ENCODE measurements at places on chromosomes 3 and 15. TPM values are rescaled to one million over a fixed set of nuclear protein-coding genes. Genes with fewer than 3 reads are reported as not detected.
A peak's percentile ranks its signal among the peaks of the same experiment; 100 is the strongest.

Gene SOX14
- total RNA-seq = 0.57 TPM

Gene STARD5
- 2.4 TPM for total RNA-seq

Gene RAB27A
- total RNA-seq = 6.8 TPM

Gene ALPK3
- 17.7 TPM for total RNA-seq

Gene SH2D7
- not detected for total RNA-seq

Gene POLQ
- total RNA-seq = 15.4 TPM

Gene HACD2
- 28.4 TPM for total RNA-seq

Gene SST
- total RNA-seq = not detected

Gene CIAO2A
- 80.1 TPM for total RNA-seq

Gene PSTPIP1
- 1.1 TPM for total RNA-seq

Gene PIK3CB
- 33.0 TPM for total RNA-seq

Gene AADACL2
- total RNA-seq = not detected

Gene RPSA
- 2,077 TPM for total RNA-seq

Gene WDR48
- total RNA-seq = 52.7 TPM

Gene SLCO3A1
- total RNA-seq = 12.1 TPM

Gene PDHB
- total RNA-seq = 132 TPM

- no peak for DNase-seq
- H3K27me3 ChIP-seq = no peaks in the 10 kb centered on the region
- H3K36me3 ChIP-seq = peaks cover 6% of the 10 kb centered on the region
- no peak overlapping the region for H3K4me3 ChIP-seq
- H3K4me1 ChIP-seq = peaks cover 4% of the 10 kb centered on the region
Observed at GRCh38 chr15:60790641-60791040, 311.7 kb upstream of the ICE2 start.

- DNase-seq = no peak
- H3K36me3 ChIP-seq = no peaks in the 10 kb centered on the region
- no peaks in the 10 kb centered on the region for H3K4me1 ChIP-seq
- H3K27ac ChIP-seq = no peak overlapping the region
- H3K4me3 ChIP-seq = no peak overlapping the region
Observed at GRCh38 chr3:13569201-13569600, 20.3 kb downstream of the FBLN2 start.

DNA sequence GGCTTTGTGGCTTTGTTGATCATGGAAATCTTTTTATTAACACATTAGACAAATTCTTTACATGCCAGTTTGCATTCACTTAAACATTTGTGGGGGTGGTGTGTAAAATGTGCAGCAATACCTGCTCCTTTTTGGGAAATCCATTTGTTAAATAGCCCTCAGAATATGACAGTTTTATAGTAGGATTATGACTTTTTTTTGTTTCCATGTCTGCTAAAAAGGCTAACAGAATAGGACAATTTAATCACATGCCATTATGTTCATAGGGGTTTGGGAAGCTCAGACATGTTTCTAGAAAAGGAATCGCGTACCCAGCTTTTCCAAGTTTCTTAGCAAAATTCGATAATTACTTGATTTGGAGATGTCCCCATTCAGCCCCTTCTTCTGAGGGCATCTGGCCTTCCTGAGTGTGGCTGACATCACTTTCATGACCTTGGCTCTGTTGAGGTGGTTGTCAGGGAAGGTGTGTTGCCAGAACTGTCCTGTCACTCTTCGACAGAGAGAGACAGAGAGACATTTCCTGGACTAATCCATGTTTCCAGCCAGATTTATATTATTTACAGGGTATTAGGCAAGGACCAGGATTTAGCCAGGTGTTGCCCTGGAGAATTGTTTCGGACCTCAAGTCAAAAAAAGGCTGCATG is 126.4 kb downstream of the PTPRG start:
- H3K27me3 ChIP-seq = no peaks in the 10 kb centered on the region
- peaks cover 49% of the 10 kb centered on the region for H3K4me1 ChIP-seq
- no peak for DNase-seq
- peaks cover 9% of the 10 kb centered on the region for H3K36me3 ChIP-seq
- peak overlapping the region; percentile 61 for H3K27ac ChIP-seq

- no peak overlapping the region for H3K27ac ChIP-seq
- peaks cover 14% of the 10 kb centered on the region for H3K36me3 ChIP-seq
- no peak overlapping the region for H3K4me3 ChIP-seq
- peaks cover 4% of the 10 kb centered on the region for H3K4me1 ChIP-seq
- H3K27me3 ChIP-seq = no peaks in the 10 kb centered on the region
Observed at GRCh38 chr15:44438402-44438801, 11.0 kb downstream of the CTDSPL2 start.

DNA sequence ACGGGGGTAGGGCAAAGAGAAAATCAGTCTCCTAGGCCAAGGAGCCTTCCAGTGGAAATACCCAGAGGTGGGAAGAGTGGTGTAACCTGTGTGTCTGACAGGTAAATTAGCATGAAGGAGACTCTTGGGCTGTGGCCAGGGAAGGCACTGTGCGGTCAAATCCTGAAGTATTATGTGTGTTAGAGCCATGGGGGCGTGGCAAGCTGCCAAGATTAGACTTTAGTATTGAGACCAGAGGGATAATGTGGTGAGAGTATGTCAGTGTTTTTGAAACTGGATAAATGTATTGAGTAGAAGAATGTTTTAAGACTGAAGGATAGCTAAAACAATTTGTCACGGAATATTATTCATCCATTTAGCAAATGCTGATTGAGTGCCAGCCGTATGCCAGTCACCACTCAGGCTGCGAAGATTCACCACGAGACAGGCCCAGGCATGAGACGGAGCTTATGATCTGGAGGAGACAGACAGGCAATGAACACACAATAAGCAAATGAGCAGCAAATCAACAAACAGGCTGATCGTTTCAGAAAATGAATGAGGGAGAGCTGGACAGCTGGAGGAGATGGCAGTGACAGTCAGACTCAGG is 445.9 kb downstream of the MCTP2 start:
- no peak overlapping the region for H3K27ac ChIP-seq
- H3K4me1 ChIP-seq = no peaks in the 10 kb centered on the region
- DNase-seq = no peak
- H3K4me3 ChIP-seq = no peak overlapping the region

DNA sequence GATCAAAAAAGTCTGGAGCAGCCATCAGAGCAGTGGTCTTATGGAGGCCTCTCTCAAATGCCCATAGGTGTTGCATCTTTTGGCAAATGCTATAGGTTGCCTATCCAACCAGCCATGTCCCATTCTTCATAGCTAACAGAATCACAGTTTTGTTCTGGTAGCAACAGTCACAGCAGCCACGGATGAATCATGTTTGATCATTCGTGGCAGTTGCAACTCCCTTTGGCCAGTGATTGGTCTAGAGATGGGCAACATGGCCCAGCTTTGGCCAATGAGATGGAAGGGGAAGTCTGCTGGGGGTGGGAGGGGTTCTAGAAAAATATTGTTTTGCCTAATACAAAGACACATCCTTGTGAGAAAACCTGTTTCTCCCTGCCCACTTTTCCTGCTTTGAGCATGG is 50.3 kb upstream of the PPP2R3A start:
- H3K27ac ChIP-seq = no peak overlapping the region
- no peak for DNase-seq
- no peak overlapping the region for H3K4me3 ChIP-seq

DNA sequence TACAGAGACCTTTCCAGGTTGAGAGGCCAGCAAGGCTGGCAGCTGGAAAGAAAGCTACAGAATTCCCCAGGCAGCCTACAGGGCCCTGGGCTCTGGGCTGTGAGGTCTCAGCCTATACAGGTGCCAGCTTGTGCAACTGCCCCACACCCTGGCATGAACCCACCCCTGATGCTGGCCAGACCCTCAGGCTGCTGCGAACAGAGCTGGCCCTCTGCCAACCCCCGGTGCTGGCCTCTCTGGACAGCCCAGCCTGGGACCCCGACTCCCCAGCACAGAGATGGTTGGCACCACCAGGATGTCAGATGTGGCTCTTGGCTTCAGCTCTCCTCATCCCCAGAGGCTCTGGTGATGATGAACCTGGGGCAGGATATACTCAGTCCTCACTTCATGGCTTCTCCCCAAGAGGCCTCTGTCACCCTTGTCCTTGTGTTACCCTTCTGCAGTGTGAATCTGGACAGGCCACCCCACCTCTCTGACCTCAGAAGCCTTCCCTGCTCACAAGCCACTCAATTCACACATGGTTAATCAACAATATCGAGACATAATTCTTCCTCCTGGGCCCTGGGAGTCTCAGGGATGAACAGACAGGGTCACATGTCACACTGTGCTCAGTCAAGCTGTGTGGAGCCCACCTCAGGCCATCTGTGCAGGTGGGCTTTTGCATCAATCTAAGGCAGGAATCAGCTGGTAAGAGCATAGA is 11.0 kb upstream of the BFSP2 start:
- H3K27ac ChIP-seq = no peak overlapping the region
- no peak for DNase-seq
- no peak overlapping the region for H3K4me3 ChIP-seq
- H3K36me3 ChIP-seq = no peaks in the 10 kb centered on the region

DNA sequence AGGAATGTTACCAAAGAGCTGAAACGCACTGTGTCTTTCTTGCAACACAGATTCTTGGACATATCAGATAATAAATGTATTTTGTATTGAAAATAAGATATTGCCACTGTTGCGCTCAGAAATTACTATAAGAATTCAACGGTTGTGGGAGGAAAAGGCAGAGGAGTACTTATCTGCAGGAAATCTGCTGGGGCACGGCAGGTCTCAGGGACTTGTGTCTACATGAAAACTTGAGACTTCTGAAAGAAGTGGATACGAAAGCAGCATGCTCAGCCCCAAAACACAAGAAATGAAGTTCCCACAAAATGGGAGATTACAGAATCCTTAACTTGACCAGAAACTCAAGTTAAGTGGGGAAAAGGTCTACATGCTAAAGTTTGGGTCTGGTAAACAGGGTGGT is 86.5 kb downstream of the IGSF11 start:
- H3K4me1 ChIP-seq = no peaks in the 10 kb centered on the region
- no peak overlapping the region for H3K4me3 ChIP-seq
- H3K27me3 ChIP-seq = no peaks in the 10 kb centered on the region
- H3K36me3 ChIP-seq = no peaks in the 10 kb centered on the region
- no peak for DNase-seq

GRCh38 chr3:32352563-32352962 is 39.1 kb upstream of the CMTM7 start:
- H3K27ac ChIP-seq = no peak overlapping the region
- H3K4me1 ChIP-seq = peaks cover 8% of the 10 kb centered on the region
- DNase-seq = no peak
- H3K27me3 ChIP-seq = no peaks in the 10 kb centered on the region
- no peaks in the 10 kb centered on the region for H3K36me3 ChIP-seq

- H3K36me3 ChIP-seq = peaks cover 21% of the 10 kb centered on the region
- DNase-seq = no peak
- H3K4me1 ChIP-seq = peaks cover 5% of the 10 kb centered on the region
- no peaks in the 10 kb centered on the region for H3K27me3 ChIP-seq
- no peak overlapping the region for H3K4me3 ChIP-seq
- H3K27ac ChIP-seq = no peak overlapping the region
Observed at GRCh38 chr3:187269486-187269885, 22.1 kb downstream of the MASP1 start.

GRCh38 chr15:41849861-41850260 is 11.2 kb downstream of the PLA2G4B start:
- H3K36me3 ChIP-seq = peaks cover 3% of the 10 kb centered on the region
- H3K27me3 ChIP-seq = no peaks in the 10 kb centered on the region
- H3K27ac ChIP-seq = no peak overlapping the region
- no peaks in the 10 kb centered on the region for H3K4me1 ChIP-seq

DNA sequence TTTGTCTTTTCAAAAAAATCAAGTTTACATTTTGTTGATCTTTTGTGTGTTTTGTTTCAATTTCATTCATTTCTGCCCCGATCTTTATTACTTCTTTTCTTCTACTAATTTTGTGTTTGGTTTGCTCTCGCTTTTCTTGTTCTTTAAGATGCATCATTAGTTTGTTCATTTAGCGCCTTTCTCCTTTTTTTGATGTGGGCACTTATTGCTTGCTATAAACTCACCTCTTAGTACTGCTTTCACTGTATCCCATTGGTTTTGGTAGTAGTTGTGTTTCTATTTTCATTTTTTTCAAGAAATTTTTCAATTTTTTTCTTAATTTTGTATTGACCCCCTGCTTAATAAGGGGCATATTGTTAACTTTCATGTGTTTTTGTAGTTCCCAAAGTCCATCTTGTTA is 34.4 kb downstream of the PRKCI start:
- no peak overlapping the region for H3K4me3 ChIP-seq
- no peaks in the 10 kb centered on the region for H3K27me3 ChIP-seq
- no peak overlapping the region for H3K27ac ChIP-seq
- peaks cover 56% of the 10 kb centered on the region for H3K36me3 ChIP-seq

- no peak overlapping the region for H3K4me3 ChIP-seq
- no peak overlapping the region for H3K27ac ChIP-seq
- H3K36me3 ChIP-seq = peaks cover 66% of the 10 kb centered on the region
- no peak for DNase-seq
- H3K4me1 ChIP-seq = peaks cover 10% of the 10 kb centered on the region
Observed at GRCh38 chr3:45677033-45677446, 12.2 kb upstream of the SACM1L start.

- H3K36me3 ChIP-seq = no peaks in the 10 kb centered on the region
- H3K27ac ChIP-seq = no peak overlapping the region
- H3K4me1 ChIP-seq = peaks cover 5% of the 10 kb centered on the region
- no peak overlapping the region for H3K4me3 ChIP-seq
Observed at GRCh38 chr15:33581032-33581431, 270.3 kb downstream of the RYR3 start.

DNA sequence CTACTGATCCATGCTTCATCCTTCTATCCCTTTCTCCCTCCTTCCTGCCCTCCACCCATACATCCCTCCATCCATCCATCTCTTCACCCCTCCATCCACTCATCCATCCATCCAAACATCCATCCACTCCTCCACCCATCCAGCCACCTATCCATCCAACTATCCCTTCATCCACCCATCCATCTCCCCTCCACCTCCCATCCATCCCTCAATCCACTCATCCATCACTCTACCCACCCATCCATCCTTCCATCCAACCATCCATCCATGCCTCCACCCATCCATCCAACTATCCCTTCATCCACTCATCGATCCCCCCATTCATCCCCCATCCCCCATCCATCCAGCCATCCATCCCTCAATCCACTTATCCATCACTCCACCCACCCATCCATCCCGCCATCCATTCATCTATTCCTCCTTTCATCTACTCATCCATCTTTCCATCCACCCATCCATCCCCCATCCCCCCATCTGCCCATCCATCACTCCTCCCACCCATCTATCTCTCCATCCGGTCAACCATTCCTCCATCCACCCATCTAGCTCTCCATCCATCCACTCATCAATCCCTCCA is 132.4 kb upstream of the IQSEC1 start:
- no peak overlapping the region for H3K4me3 ChIP-seq
- no peak for DNase-seq
- no peak overlapping the region for H3K27ac ChIP-seq
- no peaks in the 10 kb centered on the region for H3K4me1 ChIP-seq
- H3K36me3 ChIP-seq = no peaks in the 10 kb centered on the region

DNA sequence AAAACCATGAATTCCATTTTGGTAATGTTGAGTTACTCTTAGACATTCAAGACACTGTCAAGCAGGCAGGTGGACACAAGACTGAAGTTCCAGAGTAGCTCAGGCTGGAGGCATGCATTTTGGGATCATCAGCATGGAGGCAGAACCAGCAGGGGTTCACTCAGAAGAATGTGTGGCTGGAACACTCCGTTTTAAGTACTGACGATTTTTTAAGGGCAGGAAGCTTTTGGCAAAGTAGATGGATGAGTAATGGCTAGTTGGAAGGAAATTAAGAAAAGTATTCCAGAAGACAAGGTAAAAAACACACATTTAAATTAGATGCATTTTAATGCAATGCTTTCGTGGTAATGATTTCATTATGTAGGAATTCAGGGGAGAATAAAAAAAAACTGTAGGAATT is 420.4 kb downstream of the ROBO2 start:
- H3K36me3 ChIP-seq = no peaks in the 10 kb centered on the region
- H3K27ac ChIP-seq = no peak overlapping the region
- H3K4me3 ChIP-seq = no peak overlapping the region
- DNase-seq = no peak
- no peaks in the 10 kb centered on the region for H3K27me3 ChIP-seq
